ENCODE measurements at places on chromosomes 11 and 22. TPM values are rescaled to one million over a fixed set of nuclear protein-coding genes. Genes with fewer than 3 reads are reported as not detected.
A peak's percentile ranks its signal among the peaks of the same experiment; 100 is the strongest.

- no peaks in the 10 kb centered on the region for H3K36me3 ChIP-seq
- no peak overlapping the region for H3K27ac ChIP-seq
Measured at GRCh38 chr11:36041988-36042611, 98.2 kb downstream of the LDLRAD3 start.

GRCh38 chr11:128394431-128395089 lies 192.8 kb downstream of the ETS1 start:
- H3K4me1 ChIP-seq = no peaks in the 10 kb centered on the region
- H3K27ac ChIP-seq = no peak overlapping the region
- DNase-seq = no peak

GRCh38 chr11:60699936-60700335 lies 524 bp downstream of the MS4A8 start:
- no peak for DNase-seq
- H3K27ac ChIP-seq = no peak overlapping the region
- H3K27me3 ChIP-seq = no peaks in the 10 kb centered on the region
- no peaks in the 10 kb centered on the region for H3K36me3 ChIP-seq
- H3K4me3 ChIP-seq = no peak overlapping the region
- no peaks in the 10 kb centered on the region for H3K4me1 ChIP-seq

- no peak overlapping the region for H3K4me3 ChIP-seq
- DNase-seq = no peak
- no peak overlapping the region for H3K27ac ChIP-seq
- H3K4me1 ChIP-seq = no peaks in the 10 kb centered on the region
- H3K36me3 ChIP-seq = no peaks in the 10 kb centered on the region
Measured at GRCh38 chr11:134565343-134565891, 153.4 kb upstream of the B3GAT1 start.

DNA sequence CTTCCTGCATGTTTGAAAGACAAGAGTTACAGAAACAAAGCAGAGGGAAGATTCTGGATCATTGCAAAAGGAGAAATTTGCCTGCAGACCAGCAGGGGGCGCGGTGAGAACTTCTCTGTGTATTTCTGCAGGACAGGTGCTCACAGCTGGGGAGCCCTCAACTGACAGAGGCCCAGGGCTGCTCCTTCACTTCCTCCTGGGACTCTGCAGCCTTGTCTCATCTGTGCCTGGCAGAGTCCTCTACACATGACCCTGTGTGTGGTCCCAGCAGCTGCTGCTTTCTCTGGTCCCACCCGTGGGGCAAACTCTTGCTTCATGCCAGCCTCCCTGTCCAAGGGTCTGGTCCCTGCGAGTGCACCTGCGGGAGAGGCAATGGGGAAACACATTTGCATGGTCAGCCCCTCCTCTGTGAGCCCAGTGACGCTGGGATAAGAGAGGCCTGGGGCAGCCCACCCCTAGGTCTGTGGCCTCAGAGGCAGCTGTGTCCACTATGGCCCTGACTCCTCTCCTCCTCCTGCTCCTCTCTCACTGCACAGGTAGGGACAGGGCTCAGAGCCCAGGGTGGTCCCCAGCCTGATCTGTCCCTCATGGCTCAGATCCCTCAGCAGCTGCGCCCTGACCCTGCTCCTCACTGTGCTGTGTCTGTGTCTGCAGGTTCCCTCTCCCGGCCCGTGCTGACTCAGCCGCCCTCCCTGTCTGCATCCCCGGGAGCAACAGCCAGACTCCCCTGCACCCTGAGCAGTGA lies 43.2 kb upstream of the VPREB1 start:
- no peaks in the 10 kb centered on the region for H3K27me3 ChIP-seq
- no peak overlapping the region for H3K27ac ChIP-seq
- H3K4me3 ChIP-seq = no peak overlapping the region
- H3K36me3 ChIP-seq = no peaks in the 10 kb centered on the region

- no peaks in the 10 kb centered on the region for H3K36me3 ChIP-seq
- no peaks in the 10 kb centered on the region for H3K27me3 ChIP-seq
- H3K27ac ChIP-seq = no peak overlapping the region
- no peak overlapping the region for H3K4me3 ChIP-seq
Measured at GRCh38 chr11:76602431-76602861, 68.1 kb downstream of the LRRC32 start.

- H3K4me3 ChIP-seq = no peak overlapping the region
- H3K27me3 ChIP-seq = no peaks in the 10 kb centered on the region
- peak; percentile 33 for DNase-seq
- H3K27ac ChIP-seq = no peak overlapping the region
Measured at GRCh38 chr11:59822989-59823566, 12.5 kb upstream of the MRPL16 start.

DNA sequence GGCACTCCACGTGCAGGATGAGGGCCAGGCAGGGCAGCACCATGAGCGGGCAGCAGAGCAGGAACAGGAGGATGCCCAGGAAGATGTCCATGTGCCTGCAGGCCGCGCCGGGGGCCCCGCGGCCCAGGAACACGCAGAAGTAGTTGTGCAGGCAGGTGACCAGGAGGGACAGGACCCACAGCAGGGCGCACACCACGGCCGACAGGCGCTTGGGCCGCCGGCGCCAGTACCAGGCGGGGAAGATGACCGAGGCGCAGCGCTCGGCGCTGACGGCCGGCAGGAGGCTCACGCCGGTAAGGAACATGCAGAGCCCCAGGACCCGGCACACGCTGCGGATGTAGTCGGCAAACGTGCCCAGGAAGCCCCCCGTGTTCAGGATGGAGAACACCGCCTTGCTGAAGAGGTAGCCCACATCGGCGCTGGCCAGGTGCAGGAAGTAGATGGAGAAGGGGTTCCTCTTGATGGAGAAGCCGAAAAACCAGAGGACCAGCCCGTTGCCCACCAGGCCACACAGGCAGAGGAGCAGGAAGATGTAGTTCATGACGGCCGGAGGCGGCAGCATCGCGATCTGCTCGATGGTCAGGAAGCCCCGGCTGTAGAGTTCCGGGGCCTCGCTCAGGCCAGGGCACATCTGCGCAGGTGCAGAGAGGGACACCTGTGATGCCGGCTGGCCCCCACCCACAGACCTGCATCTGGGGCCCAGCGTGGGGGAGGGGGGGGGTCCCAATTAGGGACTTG lies 7.2 kb downstream of the MRGPRF start:
- no peak overlapping the region for H3K4me3 ChIP-seq
- no peaks in the 10 kb centered on the region for H3K36me3 ChIP-seq
- no peak for DNase-seq

DNA sequence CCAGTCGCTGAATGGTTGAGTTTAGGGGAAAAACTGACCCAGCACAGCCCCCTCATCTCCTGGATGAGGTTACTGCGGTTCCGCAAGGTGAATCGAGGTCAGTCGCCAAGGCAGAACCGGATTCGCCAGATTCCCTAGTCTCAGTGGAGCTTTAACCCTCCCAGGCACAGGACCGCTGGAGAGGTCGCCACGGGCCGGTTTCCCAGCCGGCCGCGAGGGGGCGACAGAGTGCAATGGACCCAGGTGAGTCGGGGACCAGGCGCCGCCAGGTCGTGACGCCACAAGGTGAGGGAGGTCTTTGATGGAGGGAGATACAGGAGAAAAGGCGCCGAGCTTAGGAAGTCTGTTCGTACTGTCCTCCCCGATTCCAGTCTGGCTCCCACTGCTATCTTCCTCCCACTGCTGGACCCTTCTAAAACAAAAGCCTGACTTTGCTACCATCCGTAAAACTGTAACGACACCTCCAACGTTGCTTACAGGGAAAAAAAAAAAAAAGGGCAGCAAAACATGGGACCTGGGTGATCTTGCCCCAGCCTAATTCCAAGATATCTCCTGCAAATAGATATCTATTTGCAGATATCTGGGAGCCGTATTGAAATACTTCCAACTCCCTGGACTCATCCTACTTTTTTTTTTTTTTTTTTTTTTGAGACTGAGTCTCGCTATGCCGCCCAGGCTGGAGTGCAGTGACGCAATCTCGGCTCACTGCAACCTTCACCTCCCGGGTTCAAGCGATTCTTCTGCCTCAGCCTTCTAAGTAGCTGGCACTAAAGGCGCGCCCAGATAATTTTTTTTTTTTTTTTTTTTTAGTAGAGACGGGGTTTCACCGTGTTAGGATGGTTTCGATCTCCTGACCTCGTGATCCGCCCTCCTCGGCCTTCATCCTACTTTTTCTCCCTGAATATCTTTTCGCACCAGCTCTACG lies 1.4 kb upstream of the GGA1 start:
- DNase-seq = peak; percentile 91
- peak overlapping the region; percentile 54 for H3K4me3 ChIP-seq
- peak overlapping the region; percentile 88 for H3K27ac ChIP-seq

DNA sequence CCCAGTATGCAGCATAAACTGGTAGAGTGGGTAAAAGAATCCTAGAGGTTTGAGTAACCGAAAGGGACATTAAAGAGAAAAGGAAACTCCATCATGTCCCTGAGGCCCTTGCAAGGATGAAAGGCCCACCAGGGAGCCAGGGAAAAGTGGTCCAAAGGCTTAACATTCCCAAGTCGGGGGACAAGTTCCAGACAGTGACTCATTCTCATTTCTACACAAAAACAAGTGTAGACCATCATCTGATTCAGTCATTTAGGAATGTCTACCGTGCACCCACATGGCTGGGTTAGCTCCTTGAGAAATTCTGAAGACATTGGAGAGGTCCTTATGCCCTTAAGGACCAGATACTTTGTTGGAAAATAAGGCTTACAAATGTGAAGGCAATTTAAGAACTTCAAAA lies 4.8 kb upstream of the NOX4 start:
- no peaks in the 10 kb centered on the region for H3K4me1 ChIP-seq
- no peaks in the 10 kb centered on the region for H3K27me3 ChIP-seq
- no peak overlapping the region for H3K4me3 ChIP-seq
- H3K36me3 ChIP-seq = no peaks in the 10 kb centered on the region
- H3K27ac ChIP-seq = no peak overlapping the region
- DNase-seq = no peak

DNA sequence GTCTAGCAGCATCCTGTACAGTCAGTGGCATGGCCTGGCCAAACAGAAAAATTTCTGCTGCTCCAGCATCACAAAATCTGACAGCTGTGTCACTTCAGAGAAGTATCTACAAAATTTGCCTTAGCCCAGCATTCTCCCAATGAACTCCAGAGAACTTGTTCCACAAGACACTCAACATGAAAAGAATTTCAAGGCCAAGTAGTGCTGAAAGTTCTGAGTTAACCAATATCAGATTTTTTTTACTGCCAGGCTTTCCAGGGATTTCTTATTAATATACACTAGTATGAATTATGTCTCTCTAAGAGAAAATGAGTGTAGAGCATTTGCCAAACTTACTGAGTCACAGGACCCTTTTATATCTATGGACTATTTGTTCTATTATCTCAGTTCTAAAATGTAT lies 68.8 kb downstream of the OR5AK2 start:
- no peaks in the 10 kb centered on the region for H3K4me1 ChIP-seq
- DNase-seq = no peak
- H3K36me3 ChIP-seq = no peaks in the 10 kb centered on the region
- H3K27me3 ChIP-seq = no peaks in the 10 kb centered on the region
- no peak overlapping the region for H3K4me3 ChIP-seq
- no peak overlapping the region for H3K27ac ChIP-seq

GRCh38 chr11:14518820-14519219 lies 1.4 kb downstream of the PSMA1 start:
- DNase-seq = no peak
- H3K4me3 ChIP-seq = peak overlapping the region; percentile 63
- H3K4me1 ChIP-seq = peaks cover 27% of the 10 kb centered on the region

DNA sequence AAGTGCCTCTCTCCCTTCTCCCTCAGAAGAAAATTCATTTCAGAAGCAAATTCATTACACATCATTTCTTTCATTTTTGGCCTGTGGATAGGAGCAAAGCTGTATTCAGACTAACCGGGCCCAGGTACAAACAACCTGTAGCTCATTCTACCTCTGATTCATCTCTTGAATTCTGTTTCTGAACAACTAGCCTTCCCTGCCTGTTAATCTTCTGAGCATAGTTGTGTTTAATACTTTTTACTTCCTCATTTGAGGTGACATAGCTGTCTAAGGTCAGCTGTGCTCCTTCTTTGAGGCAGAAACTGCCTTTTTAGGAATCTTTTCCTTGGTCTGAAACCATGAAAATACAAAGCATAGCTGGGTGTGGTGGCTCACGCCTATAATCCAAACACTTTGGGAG lies 12.6 kb upstream of the IL18BP start:
- no peak overlapping the region for H3K27ac ChIP-seq
- no peaks in the 10 kb centered on the region for H3K4me1 ChIP-seq
- H3K27me3 ChIP-seq = no peaks in the 10 kb centered on the region
- no peak for DNase-seq
- peaks cover 11% of the 10 kb centered on the region for H3K36me3 ChIP-seq

DNA sequence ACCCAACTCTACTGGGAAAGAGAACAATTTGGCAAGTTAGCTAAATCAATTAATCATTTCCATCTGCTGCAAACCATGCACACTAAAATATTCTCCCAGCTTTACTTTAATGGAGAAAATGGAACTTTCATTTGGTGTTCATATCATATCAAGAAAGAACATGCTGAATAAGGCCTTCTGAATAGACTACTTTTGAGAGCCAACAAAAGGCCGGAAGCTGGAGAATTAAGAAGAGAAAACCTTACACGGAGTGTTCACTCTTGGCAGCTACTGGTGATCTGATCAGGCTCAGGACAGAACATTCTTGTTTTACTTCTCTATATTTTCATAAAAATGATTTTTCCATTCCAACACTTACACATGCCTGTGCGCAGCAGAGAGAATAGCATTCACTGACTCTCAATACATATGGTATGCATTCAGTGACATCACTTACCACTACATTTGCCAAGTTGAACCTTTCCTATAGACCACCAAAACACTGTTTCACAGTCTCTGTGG lies 165.3 kb downstream of the TTC28 start:
- no peak overlapping the region for H3K27ac ChIP-seq
- no peaks in the 10 kb centered on the region for H3K36me3 ChIP-seq
- H3K4me3 ChIP-seq = no peak overlapping the region
- no peaks in the 10 kb centered on the region for H3K4me1 ChIP-seq
- H3K27me3 ChIP-seq = no peaks in the 10 kb centered on the region
- DNase-seq = no peak

The P2RX3 gene
- total RNA-seq = not detected

The OR2AG2 gene
- total RNA-seq = not detected

The HEPHL1 gene
- total RNA-seq = not detected

The DMC1 gene
- total RNA-seq = 1.1 TPM

The MPST gene
- 3.7 TPM for total RNA-seq

The SNU13 gene
- total RNA-seq = 123 TPM

The BBOX1 gene
- not detected for total RNA-seq

The PPP2R5B gene
- total RNA-seq = 14.0 TPM

The MRGPRF gene
- not detected for total RNA-seq

The BATF2 gene
- total RNA-seq = not detected

The HORMAD2 gene
- total RNA-seq = not detected

The ENTHD1 gene
- total RNA-seq = 0.47 TPM

The VSIG2 gene
- total RNA-seq = 0.87 TPM

Data from CD4-positive, alpha-beta memory T cell (primary cell).